IMR-90 (cell line): ENCODE measurements at places on chromosomes 2 and 18. TPM values are rescaled to one million over a fixed set of nuclear protein-coding genes. Genes with fewer than 3 reads are reported as not detected.

PFN4 gene
- total RNA-seq = 0.28 and 0.36 TPM in 2 replicates

PRKD3 gene
- 46.4 and 47.5 TPM in 2 replicates for total RNA-seq

PXDN gene
- 148 and 153 TPM in 2 replicates for total RNA-seq

AQP4 gene
- not detected in 2 replicates for total RNA-seq

PRSS56 gene
- not detected in 2 replicates for total RNA-seq

RFX8 gene
- total RNA-seq = 1.9 and 2.9 TPM in 2 replicates

SERPINB4 gene
- not detected in 2 replicates for total RNA-seq
